ENCODE measurements at places on chromosomes 4 and X. TPM values are rescaled to one million over a fixed set of nuclear protein-coding genes. Genes with fewer than 3 reads are reported as not detected.

KCNIP4 gene
- not detected for total RNA-seq

MAB21L2 gene
- 0.20 TPM for total RNA-seq

ZMAT1 gene
- 0.65 TPM for total RNA-seq

SPP1 gene
- total RNA-seq, result not detected

UBE2D3 gene
- 276 TPM for total RNA-seq

FRG2 gene
- total RNA-seq, result not detected

AFAP1 gene
- total RNA-seq, result 29.8 TPM

SMIM10L2A gene
- total RNA-seq, result 0.65 TPM

PAGE1 gene
- total RNA-seq, result not detected

DNA sequence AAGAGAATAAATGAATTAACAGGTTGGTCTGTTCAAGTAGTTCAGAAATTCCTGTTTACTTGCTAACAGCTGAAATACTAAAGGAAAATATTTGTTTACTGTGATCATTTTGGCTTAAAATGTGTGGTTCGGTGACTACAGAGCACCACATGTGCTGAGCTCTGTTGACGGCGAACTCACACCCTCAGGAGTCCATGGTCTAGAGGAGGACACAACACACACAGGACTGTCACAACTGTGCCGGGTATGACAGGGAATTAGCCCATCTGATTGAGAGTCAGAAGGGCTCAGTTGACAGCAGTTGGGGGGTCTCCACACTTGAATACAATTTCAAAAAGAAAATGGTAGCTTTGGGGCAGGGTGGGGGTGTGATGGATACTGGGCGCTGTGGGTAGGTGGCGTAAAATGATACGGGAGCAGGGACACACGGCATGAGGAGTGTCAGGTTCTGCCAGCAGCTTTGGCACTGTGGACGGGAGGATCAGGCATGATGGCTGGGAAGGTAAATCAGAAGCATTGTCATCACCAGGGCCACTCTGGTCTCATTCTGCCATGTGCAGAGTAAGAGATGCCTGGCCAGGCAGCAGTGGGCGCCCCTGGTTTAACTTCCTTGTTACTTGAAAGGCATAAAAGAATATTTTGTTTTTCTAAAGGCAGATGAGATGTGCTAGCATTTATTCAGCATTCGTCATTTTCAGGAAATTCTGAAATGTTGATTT, 33.3 kb downstream of the CLDN22 start:
- no peak for DNase-seq

- DNase-seq, result no peak
Observed at GRCh38 chrX:141934059-141934641, 30.5 kb downstream of the MAGEC1 start.

DNA sequence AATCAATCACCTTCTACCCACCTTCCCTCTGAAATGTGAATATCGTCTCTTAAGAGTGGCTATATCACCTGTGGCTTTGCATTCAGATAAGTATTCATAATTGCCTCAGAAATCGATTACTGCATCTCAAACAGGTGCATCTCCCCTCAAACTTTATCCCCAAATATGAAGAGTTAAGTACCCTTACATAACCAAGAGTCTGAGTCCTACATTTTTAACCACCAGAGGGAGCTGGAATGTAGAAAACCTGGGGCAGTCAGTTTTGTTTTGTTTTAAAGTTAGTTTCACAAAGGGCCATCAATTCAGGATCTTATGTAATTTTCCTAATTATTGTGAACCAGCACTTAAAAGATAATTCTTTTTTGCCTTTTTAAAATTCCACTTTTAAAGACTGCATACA, 5.7 kb downstream of the TCEANC start:
- peak; percentile 77 for DNase-seq

DNA sequence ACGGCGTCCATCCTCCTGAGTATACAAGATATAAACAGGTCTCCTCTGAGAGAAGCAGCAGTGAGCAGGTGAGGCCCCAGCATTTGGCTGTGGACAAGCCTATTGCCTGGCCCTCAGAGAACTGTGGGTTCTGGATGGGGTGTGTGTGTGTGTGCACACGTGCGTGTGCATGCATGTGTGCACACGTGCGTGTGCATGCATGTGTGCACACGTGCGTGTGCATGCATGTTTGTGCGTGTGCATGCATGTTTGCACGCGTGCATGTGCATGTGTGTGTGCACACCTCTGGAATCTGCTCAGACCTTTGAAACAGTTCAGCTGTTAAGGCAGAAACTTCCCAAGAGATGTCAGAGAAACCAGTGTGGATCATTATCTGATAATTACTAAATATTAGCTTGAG, 22.2 kb upstream of the FHL1 start:
- DNase-seq, result no peak

DNA sequence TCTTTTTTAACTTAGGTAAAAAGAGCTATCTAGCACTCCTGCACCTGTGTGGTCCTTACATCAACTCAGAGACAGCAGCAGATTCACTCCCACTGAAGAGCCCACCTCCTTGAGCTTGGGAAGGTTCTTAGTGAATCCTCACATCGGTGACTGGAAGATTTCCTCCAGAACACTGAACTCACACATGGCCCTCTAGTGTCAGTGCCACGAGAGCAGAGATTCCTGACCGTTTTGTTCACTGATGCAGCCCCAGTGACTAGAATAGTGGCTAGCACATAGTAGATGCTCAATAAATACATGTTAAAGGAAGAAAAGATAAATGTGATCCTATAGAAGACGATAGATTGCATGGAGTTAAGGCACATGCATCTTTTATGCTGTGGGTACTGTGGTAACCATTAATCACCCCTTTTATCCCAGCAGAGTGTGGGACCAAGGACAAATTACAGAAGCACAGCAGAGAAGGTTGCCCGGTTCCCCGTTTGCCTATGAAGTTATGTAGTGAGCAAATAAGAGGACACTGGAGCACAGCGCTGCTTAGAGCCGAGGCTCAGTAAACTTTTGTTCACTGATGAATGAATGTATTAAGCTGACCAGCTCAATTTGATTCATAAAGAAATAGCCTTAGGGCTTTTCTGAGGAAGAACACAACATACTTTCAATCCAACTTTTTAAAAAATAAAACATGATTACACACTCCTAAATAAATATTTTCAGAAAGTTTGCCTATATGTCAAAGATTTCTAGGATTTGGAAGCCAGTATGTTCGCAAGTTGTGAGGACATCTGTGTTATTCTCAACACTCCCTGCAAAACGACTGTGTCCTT, 8.7 kb downstream of the GASK1B start:
- DNase-seq, result peak; percentile 16

- DNase-seq, result no peak
Observed at GRCh38 chr4:187887906-187888305, 107.7 kb upstream of the ZFP42 start.

DNA sequence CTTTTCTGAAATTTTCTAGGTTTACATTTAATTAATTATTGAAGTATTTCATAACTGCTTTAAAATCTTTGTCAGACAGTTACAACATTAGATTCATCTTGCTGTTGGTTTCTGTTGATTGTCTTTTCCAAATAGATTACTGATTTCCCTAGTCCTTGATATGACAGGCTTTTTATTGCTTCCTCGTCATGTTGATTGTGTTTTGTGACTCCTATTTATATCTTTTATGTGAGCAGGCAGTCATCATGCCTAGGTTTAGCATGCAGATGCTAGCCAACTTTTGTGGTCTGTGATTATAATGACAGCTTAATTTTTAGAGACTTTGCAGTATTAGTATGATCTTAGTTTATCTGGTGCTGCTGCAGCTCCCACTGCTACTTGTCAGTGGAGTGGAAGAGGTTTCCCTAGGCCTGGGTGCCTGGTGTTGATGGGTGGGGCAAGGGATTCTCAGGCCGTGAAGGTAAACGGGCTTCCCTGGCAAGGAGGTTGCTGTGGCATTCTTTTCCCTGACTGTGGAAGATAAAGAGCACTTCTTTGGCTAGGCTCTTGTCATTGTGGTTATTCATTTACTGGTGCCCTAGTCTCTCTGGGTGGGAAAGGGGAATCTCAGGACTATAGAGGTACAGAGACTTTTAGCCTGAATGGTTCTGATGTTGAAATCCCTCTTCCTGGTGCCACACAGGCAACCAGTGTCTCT, 65.7 kb downstream of the SERPINA7 start:
- no peak for DNase-seq

DNA sequence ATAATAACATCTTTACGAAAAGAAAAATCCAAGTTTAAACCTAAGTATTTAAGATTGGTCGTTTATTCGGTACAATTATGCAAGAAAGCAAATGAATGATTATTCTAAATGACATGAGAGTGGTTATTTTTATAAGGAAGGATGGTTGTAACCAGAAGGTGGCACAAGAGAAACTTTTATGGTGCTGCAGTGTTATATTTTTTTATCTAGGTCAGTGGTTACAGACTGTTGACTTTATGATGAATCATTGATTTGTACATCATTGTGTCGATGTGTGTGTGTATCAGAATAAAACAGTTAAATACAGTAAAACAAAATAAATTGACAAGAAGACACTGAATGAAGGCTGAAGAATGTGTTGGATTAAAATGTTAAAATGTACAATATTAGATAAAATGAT, 9.8 kb downstream of the DCAF8L2 start:
- peak; percentile 18 for DNase-seq

- no peak for DNase-seq
Observed at GRCh38 chr4:38931125-38931524, 63.5 kb downstream of the FAM114A1 start.

DNA sequence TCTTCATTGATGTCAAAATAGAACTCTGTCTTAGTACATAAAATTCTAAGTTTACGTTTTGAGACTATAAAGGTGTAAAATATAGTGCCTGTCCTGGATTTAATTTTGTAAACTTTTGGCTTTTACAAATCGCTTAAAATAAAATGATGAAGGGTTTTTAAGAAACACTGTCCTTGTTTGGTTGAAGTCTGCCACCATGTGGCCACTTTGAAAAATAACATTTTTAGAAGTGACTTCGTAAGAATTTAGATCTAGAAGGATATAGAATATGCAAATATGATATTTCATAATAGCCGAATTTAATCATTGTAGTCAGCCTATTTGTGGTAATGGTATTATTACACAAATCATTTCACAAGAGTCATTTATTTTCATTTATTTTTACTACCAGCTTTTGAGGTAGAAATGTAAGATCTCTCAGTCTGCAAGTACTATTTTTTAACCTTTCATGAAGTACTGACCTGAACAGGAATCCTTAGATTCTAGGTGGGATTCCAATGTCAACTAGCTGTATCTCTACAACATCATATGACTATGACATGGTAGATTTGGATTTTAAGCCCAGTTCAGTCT, 31.0 kb upstream of the FAT4 start:
- peak; percentile 65 for DNase-seq

GRCh38 chrX:123291623-123292022, 107.5 kb downstream of the GRIA3 start:
- no peak for DNase-seq

DNA sequence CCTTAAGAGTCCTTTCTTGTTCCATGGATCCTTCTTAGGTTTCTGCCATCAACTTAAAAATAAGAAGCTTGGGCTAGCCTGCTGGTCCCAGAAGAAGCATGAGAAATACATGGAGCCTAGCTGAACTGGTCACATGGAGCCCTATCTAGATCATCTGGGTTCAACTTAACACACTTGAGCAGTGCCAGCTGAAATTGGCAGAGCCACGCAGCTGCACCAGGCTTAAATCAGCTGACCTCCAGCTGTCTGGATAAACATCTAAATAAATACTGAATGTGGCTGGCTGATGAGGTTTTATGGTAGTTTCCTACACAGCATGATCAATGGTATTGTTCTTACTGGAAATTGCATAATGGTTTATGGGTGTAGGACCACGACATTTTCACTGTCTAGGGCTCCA, 598.4 kb upstream of the FAM241A start:
- no peak for DNase-seq

DNA sequence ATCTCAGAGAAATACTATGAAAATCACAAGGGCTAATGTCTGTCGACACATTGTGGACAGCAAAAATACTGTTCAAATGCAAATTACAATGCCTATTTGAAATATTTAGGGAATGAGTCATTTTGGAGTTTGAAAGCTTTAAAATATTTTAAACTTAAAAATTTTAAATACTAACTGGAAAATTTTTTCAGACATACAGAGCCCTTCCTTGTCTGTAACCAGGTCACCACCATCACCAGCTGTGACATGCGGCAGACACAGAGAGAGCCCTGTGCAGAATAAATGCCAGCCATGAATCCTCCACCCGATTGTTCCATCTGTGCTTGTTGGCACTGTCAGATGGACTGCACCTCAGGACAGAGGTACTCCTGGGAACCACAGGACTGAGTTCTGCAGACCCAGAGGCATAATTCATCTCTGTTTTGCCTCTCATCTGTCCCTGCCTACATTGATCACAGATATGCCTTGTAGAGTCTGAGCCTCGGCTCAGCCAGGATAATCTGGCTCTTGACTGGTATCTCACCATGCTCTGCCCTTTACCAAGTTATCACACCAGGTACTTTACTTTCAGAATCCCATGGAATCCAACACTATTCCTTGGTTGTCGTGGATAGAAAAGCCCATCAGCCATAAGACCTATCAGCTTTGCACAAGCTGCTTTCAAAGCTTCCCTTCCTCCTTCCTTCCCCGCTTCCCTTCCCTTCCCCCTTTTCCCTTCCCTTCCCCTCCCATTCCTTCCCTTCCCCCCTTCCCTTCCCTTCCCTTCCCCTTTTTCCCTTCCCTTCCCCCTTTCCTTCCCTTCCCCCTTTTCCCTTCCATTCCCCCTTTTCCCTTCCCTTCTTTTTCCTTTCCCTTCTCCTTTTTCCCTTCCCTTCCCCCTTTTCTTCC, 67.2 kb downstream of the TBC1D9 start:
- DNase-seq, result no peak

DNA sequence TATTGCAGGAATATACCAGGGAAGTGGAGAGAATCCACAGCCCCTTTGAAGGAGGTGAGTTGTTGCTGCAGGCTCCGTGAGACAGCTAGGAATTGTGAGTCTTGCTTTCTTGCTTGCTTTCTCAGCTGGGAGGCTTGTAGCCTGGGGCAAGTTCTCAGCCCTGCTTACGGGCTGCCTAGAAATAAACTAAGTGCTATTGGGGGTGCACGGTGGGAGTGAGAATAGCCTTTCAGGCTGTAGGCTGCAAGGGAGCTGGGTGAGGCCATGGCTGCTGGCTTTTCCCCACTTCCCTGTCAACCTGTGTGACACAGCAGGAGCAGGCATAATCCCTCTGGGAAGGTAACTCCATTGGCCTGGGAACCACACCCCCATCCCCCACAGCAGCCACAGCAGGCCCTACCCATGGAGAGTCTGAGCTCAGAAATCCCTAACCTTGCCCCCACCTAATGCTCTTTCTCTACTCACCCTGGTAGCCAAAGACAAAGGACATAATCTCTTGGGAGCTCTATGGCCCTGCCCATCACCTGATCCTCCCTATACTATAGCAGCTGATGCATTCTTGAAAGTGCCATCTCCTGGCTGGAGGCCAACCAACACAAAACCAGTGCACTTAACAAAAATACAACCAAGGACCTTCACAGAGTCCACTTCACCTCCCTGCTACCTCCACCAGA, 113.0 kb downstream of the MMRN1 start:
- DNase-seq, result no peak

GRCh38 chrX:110462957-110463356, 104.3 kb downstream of the RTL9 start:
- DNase-seq, result no peak
